Stimulated activated CD8-positive, alpha-beta memory T cell treated with anti-CD3 and anti-CD28 coated beads, Interleukin-15, amount 100 ng/mL, for 48 hours (primary cell): ENCODE measurements at places on chromosomes 7 and 10.
A peak's percentile ranks its signal among the peaks of the same experiment; 100 is the strongest.

- DNase-seq = no peak
Observed at GRCh38 chr10:1605999-1606940, 131.1 kb downstream of the ADARB2 start.

- DNase-seq = peak; percentile 96
Observed at GRCh38 chr7:138459413-138460175, 465 bp upstream of the TRIM24 start.

DNA sequence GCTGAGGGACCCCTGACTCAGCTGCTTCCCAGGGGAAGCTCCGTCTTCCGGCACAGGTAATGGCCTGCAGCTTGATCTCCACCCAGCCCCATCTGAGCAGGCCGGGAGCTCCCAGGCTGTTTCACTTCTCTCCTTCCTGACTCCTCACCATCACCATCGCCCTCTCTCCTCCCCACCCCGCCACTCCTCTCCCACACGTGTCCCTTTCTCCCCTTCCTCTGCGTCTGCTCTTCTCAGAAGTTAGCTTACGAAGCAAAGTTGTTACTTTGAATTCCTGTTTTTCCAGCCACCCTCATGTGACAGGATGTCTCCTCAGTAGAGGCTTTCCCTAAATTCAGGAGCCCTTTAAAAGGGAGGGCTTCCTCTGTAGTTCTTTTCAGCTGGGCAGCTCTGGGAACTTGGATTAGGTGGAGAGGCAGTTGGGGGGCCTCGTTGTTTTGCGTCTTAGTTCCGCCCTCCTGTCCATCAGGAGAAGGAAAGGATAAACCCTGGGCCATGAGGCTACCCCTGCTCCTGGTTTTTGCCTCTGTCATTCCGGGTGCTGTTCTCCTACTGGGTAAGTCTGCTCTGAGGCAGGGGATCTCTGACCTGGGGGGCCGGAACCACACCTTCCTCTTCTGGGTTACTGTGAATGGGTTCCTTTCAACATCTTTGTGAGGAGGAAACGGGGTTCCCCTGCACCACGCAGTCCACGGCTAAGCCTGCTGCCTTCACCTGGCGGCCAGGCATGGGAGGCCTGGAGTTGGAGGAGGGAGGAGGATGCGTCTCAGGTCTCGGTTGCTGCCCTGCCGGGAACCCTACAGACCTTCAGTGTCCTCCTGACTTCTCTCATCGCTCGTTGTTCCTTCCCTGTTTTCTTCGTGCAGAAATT lies at the start of gene MRC1:
TSS of gene MRC1 (plus strand) at position 378 of the 871 bp plus-strand sequence. CDS start at position 496, 118 bp downstream.
- no peak for DNase-seq

DNA sequence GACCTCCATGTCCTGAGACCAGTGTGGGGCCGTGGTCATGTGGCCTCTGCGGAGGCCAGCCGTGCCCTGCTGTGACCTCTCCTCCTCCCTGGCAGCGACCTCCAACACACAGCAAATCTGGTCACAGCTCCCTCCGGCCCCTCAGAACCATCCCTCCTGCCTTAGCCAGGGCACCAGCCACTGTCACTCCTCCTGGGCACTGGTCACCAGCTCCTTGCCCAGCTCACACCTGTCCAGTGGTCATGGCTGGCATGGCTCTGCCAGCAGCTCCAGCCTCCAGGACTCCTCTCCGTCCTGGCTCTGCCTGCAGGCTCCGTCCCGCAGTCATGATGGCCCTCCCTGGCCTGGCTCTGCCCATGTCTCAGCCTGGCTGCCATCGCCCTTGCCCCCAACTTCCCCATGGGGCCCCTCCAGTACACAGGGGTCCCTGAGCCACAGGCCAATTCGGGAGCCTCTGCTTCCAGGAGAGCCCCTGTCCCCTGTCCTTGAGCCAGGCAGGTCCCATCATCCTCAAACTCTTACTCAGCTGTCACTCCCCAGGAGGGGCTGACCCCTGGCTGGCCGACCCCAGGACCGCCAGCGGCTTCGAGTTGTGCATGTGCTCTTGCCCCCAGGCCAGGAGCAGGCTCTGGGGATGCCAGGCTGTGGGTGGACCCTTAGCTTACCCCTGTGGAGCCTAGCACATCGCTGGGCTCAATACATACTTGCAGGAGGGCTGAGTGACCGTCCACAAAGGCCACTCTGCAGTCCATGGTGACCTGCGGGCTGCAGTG lies 92.5 kb downstream of the TCERG1L start:
- DNase-seq = no peak

DNA sequence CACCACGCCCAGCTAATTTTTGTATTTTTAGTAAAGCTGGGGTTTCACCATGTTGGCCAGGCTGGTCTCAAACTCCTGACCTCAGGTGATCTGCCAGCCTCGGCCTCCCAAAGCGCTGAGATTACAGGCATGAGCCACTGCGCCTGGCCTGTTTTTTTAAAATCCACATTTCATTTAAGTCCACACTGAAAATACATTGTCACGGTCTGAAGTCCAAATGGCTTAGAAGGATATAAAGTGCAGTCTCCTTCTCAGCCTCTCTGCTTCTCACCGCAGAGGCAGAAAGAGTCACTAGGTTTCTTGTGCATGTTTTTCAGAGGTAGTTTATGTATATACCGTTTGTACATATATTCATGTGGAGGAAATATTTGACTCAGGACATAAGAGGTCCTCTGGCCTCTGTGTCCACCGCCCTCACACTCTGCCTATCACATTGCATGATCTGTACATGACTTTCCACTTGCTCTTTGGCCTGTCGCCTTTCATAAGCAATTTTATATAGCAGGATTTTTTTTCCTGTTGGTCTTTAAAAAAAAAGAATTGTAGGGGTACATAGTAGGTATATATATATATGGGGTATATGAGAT lies 42.9 kb downstream of the BLNK start:
- DNase-seq = no peak

GRCh38 chr10:8375137-8375536 lies 320.6 kb downstream of the GATA3 start:
- DNase-seq = no peak

GRCh38 chr10:84452003-84452402 lies 123.6 kb downstream of the CCSER2 start:
- DNase-seq = no peak

DNA sequence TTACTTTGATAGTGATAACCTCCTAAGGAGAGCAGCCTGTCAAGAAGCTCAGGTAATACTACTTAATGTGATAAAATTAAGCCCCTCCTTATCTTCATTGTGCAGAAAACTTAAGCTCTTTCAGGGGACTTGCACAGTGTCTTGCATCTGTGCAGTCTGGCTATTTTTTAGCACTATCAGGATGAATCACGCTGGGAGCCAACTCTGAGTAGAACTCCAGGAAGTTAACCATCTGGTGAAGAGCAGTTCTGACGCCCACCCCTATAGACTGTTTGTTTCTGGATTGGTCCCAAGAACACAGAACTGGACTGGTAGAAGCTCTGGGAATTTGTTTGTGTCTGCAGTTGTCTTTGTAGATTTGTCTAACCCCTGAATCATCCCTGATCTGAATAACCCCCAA lies 41.9 kb downstream of the AGK start:
- no peak for DNase-seq

- DNase-seq = no peak
Observed at GRCh38 chr7:52777051-52777822, 258.2 kb upstream of the POM121L12 start.

DNA sequence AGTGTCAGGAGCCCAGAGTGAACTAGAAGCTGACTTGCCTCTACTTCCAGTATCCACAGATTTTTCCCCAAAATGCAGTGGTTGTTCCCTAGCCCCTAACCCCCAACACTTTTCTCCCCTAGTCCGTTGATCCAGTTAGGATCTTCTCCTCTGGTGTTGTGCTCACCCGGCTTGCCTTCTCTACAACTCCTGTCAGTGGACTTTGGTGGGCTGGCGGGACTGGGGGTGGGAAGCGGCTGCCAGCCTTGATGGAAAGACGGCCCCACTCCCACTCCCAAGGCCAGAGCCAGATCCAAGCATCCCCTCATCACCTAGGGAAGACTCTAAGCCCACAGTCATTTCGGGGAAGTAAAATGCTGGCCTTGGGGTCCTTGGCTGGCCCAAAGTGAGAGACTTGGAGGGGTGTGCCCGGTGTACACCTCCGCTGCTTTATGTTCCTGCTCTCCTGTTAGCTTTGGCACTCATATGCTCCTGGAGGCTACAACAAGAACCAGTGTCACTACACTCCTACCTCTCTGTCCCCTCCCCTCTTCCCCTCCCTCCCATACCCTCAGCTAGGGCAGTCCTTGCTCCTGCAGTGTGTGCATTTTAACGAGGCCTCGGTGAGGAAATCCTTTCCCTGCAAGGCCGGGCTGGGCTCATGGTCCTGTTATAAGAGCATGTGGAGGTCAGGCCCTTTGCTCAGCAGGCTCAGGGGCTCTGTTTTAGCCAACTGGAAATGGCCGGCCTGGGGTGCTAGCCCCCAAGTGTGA lies 930 bp upstream of the HOXA10 start:
- no peak for DNase-seq

GRCh38 chr7:45987521-45988290 lies 66.6 kb upstream of the IGFBP3 start:
- DNase-seq = no peak

DNA sequence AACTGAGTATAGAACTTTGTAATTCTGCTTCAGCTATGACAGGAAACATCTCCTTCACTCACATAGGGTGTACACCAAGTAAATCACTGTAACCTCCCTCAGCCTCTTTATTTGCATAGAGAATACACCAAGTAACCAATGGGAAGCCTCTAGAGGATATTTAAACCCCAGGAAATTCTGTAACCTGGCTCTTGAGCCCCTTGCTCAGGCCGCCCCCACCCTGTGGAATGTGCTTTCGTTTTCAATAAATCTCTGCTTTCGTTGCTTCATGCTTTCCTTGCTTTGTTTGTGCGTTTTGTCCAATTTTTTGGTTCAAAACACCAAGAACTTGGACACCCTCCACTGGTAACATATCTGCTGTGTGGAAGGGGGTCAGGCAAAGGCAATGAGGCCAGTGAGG lies 60.2 kb downstream of the CLRN3 start:
- DNase-seq = no peak

GRCh38 chr10:114179148-114179547 lies at the start of gene TDRD1:
TDRD1 (plus strand) TSS chr10:114179353; CDS start chr10:114187832, 8,479 bp downstream.
- no peak for DNase-seq

DNA sequence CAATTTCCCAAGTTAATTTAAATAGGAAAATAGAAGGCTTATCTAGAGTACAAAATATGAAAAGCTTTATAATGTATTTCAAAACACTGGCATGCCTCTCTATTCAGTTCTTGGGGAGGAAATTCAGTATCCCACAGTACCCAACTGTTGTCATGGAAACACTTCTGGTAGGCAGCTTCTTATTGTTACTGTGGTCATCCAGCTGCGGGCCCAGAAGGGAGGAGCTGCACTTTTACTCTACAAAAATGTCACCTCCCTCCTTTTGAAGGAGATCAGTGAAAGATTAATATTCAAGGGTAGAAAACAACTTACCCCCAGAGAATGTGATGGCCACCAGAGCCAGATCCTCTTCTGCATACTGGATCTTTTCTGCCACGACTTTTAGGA lies 202.8 kb downstream of the RAPGEF5 start:
- no peak for DNase-seq

- no peak for DNase-seq
Observed at GRCh38 chr7:7816816-7817536, 98.6 kb upstream of the RPA3 start.

DNA sequence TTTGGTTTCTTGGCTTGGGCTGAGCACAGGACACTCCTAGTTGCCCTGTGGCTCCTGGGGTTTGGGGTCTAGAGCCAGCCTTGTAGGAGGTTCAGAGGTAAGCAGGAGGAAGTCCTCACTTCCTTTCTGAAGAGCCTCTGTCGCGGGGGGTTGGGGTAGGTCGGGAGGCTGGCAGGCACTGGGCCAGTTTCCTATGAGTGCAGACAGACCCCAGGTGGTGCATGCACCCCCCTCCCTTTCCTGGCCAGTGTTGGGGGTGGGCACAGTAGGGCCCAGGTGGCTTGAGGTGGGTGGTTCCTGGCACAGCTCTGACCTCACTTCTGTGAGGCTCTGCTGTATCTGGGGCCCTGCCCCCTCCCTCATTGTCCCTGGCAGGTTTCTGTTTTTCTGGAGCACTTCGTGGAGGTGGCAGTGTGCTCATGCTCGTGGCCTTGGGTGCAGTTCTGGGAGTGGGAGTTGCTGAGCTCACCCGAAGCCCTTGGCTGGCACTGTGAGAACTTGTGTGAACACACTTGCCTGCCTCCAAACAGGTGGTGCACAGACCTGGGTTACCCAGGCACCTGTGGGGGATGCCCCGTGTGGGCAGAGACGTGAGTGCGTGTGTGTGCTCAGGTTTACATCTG lies 1.8 kb downstream of the PALD1 start:
- DNase-seq = no peak

DNA sequence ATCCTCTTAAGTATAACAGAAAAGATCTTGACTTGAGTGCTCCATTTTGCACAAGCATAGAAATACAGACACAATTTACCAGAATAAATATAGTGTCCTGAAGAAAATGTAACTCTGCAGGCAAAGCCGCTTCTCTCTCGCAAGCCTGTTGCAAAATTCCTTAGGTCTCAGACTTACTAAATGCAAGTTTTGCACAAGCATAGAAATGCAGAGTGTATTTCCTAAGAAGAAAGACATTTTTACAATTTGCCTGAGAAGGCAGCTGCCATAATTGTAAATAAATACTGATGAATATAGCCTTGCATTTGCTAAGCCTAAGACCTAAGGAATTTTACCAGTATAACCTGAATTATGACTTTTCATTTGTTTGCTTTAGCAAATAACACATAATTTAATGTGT lies 67.1 kb downstream of the AGMO start:
- DNase-seq = no peak

DNA sequence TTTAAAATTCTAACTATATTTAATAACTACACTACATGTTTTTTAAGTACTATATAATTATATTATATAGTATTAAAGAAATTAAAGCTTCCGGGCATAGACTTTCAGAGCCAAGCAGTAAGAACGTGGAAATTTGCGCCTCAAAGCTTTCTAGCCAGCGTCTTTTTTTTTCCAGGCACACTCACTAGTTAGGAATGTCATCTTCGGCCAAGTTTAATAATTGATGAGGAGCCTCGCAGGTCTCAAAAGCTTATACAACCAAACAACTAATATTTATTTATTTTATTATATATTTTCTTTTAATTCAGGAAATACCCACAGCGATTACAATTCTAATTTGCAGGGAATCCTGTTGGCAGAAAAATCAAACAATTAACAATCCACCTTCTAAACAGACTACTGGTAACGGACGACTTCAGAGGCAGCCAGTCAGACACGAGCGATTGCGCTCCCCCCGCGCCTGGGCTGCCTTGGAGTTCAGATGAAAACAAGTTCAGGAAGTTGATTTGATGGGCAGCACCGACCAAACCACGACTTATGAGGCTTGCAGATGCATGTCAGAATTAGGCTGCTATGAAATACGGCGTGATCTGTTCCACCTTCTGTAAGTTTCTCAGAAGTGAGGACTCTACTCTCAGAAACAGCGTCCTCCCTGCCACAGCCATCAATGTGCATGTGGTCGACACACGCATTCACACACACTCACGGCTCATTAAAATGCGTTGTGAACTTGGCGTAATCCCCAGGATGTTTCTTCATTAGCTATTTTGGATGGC lies 431.8 kb upstream of the MGMT start:
- peak; percentile 24 for DNase-seq

- DNase-seq = no peak
Observed at GRCh38 chr7:127253281-127254162, 781 bp upstream of the GRM8 start.

GRCh38 chr7:104185346-104185745 lies 22.5 kb downstream of the ORC5 start:
- no peak for DNase-seq

GRCh38 chr10:43027331-43027955 lies 49.4 kb upstream of the RET start:
- no peak for DNase-seq

- DNase-seq = no peak
Observed at GRCh38 chr7:106049139-106049752, 62.9 kb downstream of the SYPL1 start.

- no peak for DNase-seq
Observed at GRCh38 chr10:116073001-116073400, 200.0 kb downstream of the GFRA1 start.

GRCh38 chr7:159108941-159109652 lies 35.6 kb downstream of the VIPR2 start:
- DNase-seq = no peak
